MV-4-11 (cell line): ENCODE measurements at places on chromosomes 5 and 9.

DNA sequence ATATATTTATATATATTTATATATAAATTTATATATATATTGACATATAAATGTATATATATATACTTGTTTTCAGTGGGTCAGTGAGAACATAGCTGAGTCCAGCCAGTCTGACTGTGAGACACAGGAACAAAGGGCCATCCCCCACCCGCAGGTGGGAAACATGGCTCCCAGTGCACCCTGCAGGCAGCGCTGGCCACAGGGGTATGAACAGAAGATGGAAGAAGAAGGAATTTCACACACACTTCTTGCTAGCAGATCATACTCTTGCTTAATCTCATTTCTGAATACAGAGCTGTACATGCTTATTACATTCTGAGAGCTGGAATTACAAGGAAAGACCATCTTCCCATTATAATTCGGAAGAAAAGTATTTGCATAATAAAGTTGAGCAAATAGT lies 595.4 kb downstream of the IRX1 start:
- no peak for DNase-seq

DNA sequence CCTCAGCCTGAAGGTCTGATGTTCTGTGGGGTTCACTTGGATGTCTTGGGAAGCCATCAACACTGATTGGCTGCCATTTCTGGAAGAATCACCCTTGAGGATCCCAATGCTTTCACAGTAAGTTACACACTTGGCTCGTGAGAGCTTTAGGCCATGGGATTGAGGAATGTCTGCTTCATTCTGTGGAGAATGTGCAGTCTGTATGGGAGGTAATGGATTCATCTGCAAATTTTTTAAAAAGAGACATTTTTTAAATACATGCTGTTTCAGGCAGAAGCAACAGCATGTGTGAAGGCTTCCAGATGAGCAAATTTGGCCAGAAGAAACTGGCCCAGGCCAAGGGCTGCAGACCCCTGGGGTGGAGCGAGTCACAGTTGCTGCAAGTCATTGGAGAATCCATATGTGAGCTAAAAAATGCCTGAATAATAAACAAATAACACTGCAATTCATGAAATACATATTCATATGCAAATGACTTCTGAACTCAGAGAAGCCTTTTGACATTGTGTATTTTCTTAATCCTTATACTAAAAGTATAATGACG lies 146.3 kb upstream of the RASEF start:
- DNase-seq: no peak

DNA sequence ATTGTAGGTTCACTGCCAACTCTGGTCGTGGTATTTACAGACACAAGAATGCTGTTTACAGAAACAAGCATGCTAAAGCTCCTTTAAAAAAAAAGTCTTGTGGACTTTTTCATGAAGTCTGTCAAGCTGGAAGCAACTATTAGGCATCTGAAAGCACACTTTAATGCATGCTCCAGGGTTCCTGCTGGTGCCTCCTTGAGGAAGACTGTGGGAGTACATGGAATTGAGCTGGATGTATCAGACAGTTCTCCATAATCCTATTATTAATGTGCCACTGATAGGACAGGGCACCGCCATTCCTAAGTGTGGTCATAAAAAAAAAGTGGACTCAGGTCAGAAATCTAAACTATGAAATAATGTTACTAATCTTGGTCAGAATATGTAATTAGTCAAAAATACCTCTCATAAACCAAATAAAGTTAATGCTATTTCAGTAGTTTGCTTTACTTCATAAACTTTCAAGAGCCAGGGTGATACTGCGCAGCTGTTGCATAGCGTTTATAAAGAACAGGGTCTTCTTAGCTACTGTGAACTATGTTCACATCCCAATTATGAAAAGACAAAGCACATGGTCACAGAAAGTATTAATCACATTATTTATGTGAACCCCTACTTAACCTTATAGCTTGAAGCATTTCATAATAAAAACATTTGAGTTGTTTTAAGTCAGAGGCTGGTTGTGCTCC lies 390.8 kb upstream of the PTGER4 start:
- DNase-seq: no peak

DNA sequence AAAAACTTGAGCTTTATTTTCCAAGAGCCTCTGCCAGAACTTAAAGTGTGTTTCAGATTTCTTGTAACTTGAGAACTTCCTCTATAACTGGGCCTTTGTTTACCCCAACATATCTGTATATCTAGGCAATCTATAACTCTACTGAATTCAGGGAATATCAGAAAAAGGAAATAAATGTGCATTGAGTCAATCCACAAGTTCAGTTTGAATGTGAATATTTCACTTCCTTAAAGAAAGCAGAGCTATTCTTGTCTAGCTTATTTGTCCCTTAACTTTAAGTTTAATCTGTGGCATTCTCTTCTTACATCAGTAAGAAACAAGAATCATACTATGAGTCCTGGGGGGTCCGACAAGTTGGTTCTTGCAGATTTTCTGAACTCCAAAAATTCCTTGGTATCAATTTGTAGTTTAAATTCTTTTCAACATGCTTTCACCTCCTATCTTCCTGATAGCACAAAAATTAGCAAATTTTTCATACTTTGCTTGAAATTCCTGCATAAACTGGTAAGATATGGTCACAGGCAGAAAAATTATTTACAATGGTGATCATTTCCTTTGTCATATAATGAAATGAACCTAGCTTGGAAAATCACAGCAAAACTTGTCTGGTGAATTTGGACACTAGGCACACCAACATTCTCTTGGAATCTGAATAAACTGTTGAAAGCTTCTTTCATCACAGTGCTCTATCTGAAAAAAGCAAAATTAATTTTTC lies 19.8 kb upstream of the ITGA1 start:
- DNase-seq: peak; percentile 52

DNA sequence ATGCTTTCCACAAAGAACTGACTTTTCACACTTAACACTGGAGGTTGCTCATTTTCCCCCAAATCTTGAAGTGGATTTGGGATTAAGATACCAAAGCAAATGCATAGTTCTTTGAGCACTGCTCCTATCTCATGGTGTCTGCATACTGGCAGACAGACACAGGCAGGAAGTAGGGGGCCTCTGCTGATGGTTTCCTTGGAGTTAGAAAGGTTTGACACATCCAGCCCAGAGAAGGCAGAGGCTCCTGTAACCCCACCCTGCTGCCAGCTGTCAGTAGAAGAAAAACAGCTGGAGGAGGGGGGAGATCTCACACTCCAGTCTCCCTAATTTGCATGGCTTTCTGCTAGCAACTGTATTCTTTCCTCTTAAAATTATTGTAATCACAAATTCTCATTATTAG lies 44.1 kb downstream of the APTX start:
- DNase-seq: no peak
